ENCODE measurements at places on chromosomes 2 and 18.
A peak's percentile ranks its signal among the peaks of the same experiment; 100 is the strongest.

- DNase-seq, result no peak
These were observed 68.4 kb downstream of the METTL4 start for GRCh38 chr18:2502880-2503279.

DNA sequence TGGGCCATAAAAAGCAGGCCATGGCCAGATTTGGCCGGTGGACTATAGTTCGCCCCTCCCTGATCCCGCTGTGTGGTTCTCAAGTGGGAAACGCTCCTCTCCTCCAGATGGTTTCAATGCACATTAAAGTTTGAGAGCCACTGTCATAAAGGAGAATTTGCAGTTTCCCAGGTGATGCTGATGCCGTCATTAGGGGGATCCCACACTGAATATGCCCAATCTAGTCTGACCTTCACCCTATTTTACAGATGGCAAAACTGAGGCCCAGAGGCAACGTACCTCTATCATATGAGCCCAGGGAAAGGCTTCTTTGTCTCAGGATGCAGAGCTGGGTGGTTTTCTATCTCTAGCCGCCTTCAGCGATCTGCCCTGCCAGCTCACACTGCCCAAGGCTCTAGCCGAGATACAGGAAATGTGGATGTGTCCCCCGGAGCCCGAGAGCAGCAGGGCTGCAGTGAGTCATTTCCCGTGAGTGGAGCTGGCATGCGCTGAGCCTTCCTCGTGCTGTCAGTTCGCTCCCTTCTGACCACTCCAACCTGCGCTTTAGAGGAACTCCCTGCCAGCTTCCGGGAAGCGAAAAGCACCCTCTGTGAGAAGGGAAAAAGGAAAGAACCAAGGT, 116.2 kb downstream of the SMAD7 start:
- DNase-seq, result peak; percentile 63

DNA sequence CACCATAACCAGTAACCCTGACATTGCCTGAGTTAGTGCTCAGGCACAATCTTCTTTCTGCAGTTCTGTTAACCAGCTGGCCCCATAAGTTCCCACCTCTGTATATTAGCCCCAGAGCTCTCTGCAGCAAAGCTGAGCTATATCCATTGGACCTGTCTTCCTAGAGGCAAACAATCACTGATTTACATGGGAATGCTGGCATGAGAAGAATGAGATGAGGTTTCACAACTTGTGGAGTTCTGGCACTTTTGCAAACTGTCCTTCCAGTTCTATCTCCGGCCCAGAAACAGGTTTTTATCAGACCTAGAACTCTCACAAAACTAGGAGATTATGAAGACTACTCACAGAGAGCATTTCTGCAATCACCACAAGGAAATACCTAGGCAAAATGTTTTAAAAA, 7.9 kb upstream of the CCBE1 start:
- no peak for DNase-seq

GRCh38 chr18:62324917-62325805, at the start of gene TNFRSF11A:
Gene TNFRSF11A, plus strand, starts transcription at chr18:62325310. Its CDS starts 43 bp downstream, at chr18:62325353.
- peak; percentile 68 for DNase-seq

- no peak for DNase-seq
These were observed 48.4 kb downstream of the TMEFF2 start for GRCh38 chr2:192146069-192147015.

DNA sequence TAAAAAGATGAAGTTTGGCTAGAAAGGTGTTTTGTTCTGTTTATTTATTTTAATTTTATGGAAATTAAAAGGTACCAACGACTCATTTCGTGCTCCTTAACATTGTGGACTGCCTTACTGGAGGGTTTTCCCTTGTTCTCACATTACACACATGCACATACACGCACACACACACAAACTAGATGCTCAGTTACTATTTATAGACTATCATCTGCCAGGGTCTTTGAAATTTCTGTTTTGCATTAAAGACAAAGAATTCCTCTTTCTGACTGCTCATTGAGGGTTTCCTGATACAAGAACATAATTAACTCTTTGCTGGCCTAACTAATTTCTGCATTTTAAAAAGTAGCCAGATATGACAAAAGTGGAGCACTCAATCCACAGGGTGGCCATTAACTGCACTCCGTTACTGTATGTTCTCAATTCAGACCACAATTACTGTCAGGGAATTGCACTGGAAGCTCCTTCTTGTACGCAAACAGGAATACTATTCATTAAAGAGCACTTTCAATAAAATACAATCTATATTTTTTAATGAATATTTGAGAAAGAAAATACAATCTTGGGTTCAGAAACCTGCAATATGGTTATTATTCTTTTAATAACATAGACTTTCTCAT, 366.9 kb upstream of the GALNT5 start:
- no peak for DNase-seq

DNA sequence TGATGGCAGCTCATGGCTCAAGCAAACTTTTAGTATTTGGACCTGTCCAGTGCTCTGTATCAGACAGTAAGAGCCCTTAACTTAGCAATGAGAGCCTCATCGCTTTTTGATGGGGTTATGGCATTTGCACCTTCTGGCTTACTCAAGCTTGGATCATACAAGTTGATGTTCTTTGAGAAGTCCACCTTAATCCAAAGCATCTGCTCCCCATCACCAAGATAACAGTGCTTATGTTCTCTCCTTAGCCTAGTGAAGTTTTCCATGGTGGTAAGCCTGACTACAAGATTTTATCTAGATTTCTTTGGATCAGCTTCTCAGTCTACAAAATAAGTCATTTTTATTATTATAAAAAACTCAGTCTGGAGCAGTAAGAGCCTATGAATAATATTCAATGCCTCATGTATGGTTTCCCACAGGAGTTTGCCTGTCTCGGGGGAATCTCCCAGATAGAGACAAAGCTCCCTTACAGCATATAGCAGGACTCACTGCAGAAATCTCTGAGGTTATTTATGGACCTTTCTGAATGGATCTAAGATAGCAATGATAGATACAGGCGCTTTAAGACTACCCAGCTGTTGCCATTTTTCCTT, 472.2 kb upstream of the LINC00305 start:
- DNase-seq, result no peak

Measured in naive thymus-derived CD8-positive, alpha-beta T cell (primary cell).